Fibroblast of mammary gland (primary cell): ENCODE measurements at places on chromosomes 16 and 17.
A peak's percentile ranks its signal among the peaks of the same experiment; 100 is the strongest.

DNA sequence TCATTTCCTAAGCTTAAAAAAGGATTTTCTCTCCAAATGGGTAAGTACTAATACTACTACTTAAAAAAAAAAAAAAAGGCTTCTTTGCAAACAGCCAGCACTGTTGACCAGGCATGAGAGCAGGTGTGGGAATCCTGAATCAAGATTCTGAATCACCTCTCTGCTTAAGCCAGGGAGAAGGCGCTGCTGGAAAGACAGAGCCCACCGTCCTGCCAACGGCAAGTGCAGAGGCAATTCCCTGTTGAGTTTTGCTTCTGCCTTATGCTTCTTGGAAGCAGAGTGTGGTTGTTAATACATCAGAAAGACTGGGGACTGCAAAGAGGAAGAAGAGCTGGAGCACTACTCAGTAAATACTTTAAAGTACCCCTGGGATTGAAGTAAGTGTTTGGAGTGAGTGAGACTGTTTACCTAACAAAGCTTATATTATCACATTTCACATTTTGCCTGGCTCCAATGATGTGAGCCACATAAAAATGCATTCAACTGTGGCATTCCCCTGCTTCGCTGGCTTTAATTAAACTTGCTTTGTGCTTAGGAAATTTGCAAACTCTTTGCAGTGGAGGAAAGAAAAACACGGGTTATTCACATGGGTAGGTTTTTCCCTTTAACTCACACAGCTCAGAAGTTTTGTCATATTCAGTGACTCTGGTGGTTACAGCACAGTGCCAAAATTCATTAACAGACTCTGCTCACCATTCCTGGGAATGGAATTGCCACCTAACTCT, 86.0 kb upstream of the KIF2B start:
- no peak for DNase-seq

DNA sequence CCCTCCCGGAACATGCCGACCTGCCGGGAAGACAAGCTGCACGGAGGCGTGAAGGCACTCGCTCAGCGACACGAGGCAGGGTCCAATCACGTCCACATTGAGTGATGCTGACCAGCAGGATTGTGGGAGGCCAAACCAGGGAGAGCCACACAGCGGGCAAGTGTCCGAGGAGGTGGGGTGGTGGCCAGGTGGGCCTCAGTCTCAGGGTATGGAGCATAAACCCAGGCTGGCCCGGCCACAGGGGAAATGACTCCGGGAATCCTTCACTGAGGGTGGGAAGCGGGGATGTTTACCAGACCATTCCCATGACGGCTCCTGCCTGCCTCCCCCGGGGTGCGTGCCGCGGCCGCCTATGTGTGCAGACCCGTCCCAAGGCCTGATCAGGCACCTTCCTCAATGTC, 62.5 kb downstream of the RPH3AL start:
- DNase-seq: no peak

- no peak for DNase-seq
These were observed 2.0 kb upstream of the TNFRSF13B start for GRCh38 chr17:16973760-16974540.

GRCh38 chr17:39244600-39245570, 19.1 kb upstream of the STAC2 start:
- peak; percentile 77 for DNase-seq

GRCh38 chr16:4067262-4068001, 48.8 kb downstream of the ADCY9 start:
- DNase-seq: peak; percentile 93

- DNase-seq: peak; percentile 94
These were observed 184.8 kb upstream of the ZFHX3 start for GRCh38 chr16:73232555-73233328.

- peak; percentile 75 for DNase-seq
These were observed at the start of gene SNX11 for GRCh38 chr17:48107137-48108055. TSS of gene SNX11 (plus strand) at chr17:48107766. CDS start at chr17:48112044, 4,278 bp downstream.

GRCh38 chr17:32880671-32881453, 3.9 kb upstream of the MYO1D start:
- DNase-seq: peak; percentile 74

- DNase-seq: no peak
These were observed 1046.5 kb upstream of the RBFOX1 start for GRCh38 chr16:6286176-6286575.

- DNase-seq: no peak
These were observed 146.4 kb downstream of the IRX3 start for GRCh38 chr16:54140057-54140787.

- no peak for DNase-seq
These were observed 3.4 kb downstream of the CASKIN2 start for GRCh38 chr17:75511610-75512575.

- no peak for DNase-seq
These were observed 28.2 kb upstream of the ETV4 start for GRCh38 chr17:43574348-43574747.

GRCh38 chr16:28110074-28110473, 46.6 kb upstream of the GSG1L start:
- no peak for DNase-seq

DNA sequence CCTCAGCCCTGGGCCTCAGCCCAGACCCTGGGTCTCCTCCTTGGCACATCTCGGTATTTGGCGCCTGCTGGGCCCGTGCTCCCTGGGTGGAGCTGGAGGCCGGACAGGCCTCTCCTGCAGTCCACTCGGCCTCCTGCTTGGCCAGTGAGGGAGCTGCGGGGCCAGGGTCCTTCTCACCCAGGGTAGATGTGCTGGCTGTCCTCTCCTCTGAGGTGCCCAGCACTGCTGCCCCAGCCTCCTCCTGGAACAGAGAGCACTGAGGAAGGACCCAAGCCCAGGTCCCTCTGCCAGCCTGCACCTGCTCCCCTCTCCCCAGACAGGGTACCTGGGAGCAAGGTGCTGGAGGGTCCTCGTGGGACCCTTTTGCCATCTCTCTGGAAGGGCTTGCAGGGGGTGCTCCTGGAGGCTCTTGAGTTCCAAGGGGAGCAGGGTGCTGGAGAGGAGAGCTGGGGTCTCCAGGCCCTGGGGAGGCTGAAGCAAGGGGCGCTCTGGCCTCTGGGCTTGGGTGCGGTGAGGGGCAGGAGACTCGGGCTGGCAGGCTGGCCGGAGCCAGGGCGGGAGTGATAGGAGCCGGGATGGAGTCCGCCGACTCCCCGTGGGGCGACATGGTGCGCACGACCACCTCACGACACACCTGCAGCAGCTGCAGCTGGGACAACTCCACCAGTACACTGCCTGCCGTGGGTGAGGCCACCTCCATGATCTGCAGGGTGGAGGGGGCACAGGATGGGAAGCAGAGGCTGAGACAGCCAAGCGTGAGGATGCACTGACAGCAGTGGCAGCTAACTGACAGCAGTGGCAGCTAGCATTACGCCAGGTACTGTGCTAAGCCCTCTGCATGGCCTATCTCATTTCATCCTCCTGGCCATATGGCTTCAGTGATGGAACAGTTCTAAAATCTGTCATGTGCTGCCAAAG, 17.8 kb downstream of the TSPOAP1 start:
- no peak for DNase-seq

GRCh38 chr16:5873221-5873620, 775.6 kb upstream of the EEF2KMT start:
- no peak for DNase-seq

DNA sequence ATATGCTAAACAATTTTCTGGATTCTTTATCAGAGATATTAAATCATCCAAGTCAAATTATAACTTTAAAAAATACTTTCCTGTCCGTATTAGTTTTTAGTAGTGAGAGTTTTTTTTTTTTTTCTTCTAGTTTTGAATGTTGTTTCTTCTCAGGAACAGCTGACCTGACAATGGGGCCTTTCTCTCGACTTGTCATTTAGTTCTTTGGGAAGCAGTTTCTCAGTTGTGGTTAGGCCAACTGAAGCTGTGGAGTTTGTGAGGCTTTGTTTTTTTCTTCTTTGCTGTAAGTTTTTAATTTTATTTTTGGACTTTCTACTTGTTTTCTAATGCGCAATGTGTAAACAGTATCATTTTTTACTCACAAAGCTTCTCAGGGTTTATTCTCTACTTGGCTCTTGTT, 140.8 kb downstream of the FTO start:
- DNase-seq: no peak

DNA sequence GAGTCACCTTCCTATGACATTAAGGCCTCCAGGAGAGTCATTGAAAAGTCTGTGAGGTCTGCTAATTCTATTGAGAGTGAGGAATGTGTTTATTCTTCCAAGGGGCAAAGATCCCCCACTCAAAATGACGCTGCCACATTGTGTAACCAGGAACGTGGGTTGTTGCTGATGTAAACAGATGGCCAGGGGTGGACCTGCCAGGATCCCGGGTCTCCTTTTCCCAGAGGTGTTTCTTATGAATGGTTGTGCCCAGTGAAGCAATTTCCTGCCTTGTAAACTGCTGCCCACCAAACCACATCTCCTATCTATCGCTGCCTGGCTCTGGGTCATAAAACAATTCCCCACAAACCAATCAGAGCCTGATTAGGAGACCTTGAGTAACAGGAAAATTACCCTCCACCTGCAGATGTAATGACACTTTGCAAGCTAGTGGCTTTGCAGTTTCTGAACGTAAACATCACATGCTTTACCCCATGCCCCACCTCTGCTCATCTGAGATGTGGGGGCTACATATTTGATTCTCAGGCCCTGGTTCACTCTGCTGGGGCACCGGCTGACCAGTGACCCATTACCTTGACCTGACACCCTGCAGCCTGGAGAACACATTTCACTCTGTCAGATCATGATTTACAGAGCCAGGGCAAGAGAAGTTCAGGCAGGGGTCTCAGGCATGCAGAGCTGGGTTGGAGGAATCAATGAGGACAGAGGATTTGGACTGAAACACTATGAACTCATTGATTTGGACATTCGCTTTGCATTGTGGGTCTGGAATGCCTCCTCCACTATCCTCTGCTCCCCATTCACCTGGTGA, 33.1 kb upstream of the DDX52 start:
- DNase-seq: peak; percentile 25

GRCh38 chr17:60455378-60455777, 33.1 kb downstream of the CHCT1 start:
- no peak for DNase-seq

DNA sequence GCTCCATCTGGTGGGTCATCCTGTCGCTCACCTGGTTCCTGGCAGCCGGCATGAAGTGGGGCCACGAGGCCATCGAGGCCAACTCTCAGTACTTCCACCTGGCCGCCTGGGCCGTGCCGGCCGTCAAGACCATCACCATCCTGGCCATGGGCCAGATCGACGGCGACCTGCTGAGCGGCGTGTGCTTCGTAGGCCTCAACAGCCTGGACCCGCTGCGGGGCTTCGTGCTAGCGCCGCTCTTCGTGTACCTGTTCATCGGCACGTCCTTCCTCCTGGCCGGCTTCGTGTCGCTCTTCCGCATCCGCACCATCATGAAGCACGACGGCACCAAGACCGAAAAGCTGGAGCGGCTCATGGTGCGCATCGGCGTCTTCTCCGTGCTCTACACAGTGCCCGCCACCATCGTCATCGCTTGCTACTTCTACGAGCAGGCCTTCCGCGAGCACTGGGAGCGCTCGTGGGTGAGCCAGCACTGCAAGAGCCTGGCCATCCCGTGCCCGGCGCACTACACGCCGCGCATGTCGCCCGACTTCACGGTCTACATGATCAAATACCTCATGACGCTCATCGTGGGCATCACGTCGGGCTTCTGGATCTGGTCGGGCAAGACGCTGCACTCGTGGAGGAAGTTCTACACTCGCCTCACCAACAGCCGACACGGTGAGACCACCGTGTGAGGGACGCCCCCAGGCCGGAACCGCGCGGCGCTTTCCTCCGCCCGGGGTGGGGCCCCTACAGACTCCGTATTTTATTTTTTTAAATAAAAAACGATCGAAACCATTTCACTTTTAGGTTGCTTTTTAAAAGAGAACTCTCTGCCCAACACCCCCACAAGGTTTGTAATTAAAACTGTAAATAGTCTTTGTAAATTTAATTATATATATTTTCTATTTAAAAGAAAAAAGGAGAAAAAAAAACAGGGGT, 1.7 kb downstream of the FZD2 start:
- DNase-seq: no peak

DNA sequence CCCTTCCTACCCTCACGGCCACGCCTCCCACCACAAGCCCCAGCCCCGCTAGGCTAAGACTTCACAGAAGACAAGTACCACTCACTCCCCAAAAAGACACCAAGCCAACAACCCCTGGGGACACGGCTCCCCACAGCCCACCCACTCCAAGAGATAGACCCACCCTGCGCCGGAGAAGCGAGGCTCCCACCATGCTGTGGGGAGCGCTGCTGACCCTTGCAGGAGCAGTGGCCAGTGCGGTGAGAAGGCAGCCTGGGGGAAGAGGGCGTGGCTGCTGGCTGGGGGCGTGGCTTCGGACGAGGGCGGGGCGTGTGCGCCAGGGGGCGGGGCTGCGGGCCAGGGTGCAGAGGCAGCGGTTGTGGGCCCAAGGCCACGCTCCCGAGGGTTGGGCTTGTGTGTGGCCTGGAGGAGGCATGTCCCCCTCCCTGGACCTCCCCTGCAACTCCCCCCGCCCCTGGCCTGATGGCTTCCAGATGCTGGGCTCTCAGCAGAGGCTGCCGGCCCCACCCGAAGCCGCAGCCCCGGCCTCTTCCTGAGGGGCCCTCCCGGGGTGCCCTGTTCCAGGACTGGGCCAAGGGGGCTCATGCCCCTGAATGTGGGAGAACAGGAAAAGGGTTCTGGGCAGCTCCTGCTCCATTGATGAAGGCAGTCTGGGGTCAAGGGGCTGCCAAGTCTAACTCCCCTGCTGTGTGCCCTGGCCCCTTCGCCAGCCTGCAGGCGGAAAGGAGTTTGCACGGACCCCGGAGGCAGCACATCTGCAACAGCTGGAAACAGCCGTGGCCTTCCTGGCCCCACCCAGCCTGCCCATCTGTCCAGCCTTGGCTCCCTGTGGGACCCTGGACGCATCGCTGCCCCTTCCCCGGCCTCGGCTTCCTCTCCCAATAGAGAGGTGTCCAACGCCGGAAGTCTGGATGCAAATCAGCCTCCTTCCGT, 9.1 kb downstream of the TFAP4 start:
- peak; percentile 96 for DNase-seq
